ENCODE measurements at places on chromosomes 16 and 17.

- no peak for DNase-seq
Observed at GRCh38 chr17:47729476-47729875, 3.6 kb upstream of the TBX21 start.

DNA sequence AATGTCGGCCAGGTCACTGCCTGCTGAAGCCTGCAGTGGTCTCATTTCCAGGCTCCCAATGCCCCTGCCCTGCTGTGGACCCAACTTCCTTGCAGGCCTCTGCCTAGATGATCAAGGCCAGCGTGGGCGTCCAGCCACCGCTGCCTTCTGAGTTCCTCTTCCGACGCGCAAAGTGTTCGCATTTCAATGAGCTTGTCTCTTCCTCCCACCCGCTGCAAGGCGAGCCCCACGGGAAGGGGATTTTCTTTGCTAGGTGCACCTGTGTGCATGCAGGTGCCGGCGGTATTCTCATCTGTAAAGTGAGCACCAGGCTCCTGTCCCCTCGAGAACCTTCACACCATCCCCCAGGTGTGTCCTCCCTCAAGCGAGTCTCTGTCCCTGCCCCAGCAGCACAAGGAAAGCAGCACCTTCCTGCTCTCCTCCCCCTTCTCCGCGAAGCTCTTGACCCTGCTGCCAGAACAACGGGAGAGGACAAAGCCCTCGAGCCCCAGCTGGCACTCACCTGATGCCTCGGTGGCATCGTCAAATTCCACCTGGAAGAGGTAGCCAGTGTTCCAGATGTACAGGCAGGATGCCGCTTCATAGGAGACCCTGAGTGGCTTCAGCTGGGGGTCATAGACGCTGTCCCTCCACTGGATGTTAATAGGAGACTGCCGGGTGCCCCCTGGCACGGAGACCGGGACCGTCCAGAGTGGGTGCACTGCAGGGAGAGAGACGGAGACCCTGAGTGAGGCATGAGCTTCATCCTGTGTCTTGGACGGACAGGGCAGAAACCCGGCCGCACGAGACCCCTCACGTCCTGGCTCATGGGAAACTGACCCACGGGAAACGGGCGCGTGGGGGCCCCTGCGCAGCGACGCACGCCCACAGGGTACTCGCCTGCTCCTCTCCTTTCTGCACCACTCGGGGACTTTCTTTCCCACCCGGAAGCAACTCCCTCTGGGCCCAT, 9.8 kb downstream of the CA5A start:
- DNase-seq, result no peak

GRCh38 chr17:71460943-71461342, 659.9 kb upstream of the SOX9 start:
- DNase-seq, result no peak

- DNase-seq, result no peak
Observed at GRCh38 chr16:30136971-30137605, 14.1 kb upstream of the MAPK3 start.

DNA sequence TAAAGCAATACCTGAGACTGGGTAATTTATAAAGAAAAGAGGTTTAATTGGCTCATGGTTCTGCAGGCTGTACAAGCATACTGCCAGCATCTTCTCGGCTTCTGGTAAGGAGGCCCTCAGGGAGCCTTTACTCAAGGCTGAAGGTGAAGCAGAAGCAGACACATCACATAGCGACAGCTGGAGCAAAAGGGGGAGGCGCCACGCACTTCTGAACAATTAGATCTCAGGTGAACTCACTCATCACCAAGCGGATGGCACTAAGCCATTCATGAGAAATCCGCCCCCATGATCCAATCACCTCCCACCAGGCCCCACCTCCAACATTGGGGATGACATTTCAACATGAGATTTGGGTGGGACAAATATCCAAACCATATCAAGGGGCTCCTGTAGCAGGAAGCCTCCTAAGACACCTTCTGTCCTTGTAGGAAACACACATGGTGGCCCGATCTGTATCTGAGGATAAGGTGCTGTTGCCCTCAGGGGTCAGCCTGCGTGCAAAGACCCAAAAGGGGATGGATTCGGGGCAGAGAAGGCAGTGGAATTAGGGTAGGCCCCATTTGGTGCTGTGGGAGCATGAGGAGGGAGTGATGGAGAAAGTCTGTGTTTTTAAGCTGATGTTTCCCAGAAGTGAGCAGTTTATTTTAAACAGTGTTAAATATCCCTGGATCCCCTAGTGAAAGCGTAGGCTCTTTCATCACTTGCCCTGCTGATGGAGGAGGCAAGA, 23.0 kb downstream of the IL21R start:
- no peak for DNase-seq

- DNase-seq, result no peak
Observed at GRCh38 chr16:2990891-2991290, 10.6 kb upstream of the PKMYT1 start.

DNA sequence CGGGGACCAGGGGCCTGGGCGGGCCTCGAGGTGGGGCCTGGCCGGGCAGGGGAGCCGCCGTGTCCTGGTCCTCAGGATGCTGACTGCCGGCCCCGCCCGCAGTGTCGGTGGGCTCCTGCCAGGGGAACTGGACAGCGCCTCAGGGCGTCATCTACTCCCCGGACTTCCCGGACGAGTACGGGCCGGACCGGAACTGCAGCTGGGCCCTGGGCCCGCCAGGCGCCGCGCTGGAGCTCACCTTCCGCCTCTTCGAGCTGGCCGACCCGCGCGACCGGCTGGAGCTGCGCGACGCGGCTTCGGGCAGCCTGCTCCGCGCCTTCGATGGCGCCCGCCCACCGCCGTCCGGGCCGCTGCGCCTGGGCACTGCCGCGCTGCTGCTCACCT, 2.3 kb upstream of the PAQR4 start:
- no peak for DNase-seq

DNA sequence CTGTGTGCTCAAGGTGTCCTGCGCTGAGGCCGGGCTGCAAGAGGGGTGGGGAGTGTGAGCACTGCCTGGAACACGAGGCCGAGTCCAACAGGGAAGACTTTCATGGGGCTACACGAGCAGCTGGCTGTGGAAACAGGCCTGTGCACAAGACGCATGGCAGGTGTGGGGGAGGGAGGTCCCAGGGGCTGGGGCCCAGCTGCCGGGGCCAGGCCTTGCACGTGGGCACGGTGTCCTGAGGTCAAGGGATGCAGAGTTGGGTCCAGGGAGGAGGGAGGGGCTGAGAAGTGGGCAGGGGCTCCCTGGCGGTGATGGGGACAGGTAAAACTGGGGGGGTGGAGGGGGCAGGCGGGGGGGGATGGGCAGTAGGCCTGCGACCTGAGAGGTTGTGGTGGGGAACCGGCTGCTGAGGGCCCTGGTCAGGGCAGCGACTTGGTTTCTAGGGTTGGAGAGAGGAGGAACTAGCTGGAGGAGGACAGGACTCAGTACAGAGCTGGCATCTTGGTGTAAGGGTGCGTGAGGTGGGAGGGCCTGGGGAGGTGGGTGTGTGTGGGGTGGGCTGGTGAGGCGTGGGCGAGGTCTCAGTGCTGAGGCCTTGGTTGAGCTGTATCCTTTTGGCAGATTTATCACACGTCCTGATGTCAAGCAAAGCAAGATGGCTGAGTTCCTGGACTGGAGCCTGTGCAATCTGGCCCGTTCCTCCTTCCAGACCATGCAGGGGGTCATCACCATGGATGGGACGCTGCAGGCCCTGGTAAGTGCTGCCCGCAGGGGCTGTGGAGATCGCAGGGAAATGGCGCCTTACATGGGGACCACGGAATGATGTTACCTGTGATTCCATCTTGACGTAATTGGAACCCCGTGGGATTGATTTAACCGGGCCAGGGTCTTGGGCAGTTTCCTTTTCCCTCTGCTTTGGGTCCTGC, 29.4 kb downstream of the TBCD start:
- no peak for DNase-seq

- no peak for DNase-seq
Observed at GRCh38 chr17:73748508-73748907, 104.3 kb upstream of the SDK2 start.

GRCh38 chr16:78025631-78026030, 3.3 kb downstream of the CLEC3A start:
- DNase-seq, result no peak

GRCh38 chr16:68825427-68825826, 17.9 kb upstream of the TANGO6 start:
- DNase-seq, result no peak

Measured in HS-5 (cell line).